ENCODE measurements at places on chromosomes 16 and 17.

DNA sequence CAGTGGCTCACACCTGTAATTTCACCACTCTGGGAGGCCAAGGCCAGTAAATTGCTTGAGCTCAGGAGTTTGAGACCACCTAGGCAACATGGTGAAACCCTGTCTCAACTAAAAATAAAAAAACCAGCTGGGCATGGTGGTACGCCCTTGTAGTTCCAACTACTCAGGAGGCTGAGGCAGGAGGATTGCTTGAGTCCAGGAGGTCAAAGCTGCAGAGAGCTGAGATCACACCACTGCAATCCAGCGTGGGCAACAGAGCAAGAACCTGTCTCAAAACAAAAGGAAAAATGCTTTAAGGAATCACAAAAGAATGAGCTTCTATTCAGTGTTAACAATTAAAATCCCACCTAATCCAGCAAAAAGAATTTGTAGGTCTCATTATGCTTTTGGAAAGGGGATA, 5.9 kb downstream of the PRR11 start:
- DNase-seq, result no peak

GRCh38 chr16:69402439-69402838, 16.6 kb upstream of the TERF2 start:
- no peak for DNase-seq

DNA sequence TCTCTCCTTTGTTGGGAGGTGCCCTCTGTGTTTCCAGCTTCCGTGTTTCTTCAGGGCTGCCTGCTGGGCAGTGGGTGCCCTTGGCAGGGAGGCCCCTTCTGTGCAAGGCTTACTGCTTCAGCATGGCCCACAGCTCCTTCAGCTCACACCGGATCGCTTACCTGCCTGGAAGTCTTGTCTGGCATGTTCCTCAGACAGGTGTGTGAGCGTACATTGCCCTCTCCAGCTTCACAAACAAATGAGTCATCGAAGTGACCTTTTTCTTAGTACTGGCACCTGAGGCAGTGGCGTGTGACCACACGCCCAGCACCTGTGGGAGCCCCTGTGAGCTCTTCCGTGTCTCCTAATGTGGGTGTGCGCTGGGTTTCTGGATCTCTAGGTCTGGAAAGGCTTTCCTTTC, 3.5 kb downstream of the RAB40C start:
- no peak for DNase-seq

- DNase-seq, result no peak
Observed at GRCh38 chr17:42520540-42520951, 15.5 kb upstream of the NAGLU start.
